Heart right ventricle (tissue), 16 donors: ENCODE measurements at places on chromosomes 12 and 14. TPM values are rescaled to one million over a fixed set of nuclear protein-coding genes. Genes with fewer than 3 reads are reported as not detected.
A peak's percentile ranks its signal among the peaks of the same experiment; 100 is the strongest.

DNA sequence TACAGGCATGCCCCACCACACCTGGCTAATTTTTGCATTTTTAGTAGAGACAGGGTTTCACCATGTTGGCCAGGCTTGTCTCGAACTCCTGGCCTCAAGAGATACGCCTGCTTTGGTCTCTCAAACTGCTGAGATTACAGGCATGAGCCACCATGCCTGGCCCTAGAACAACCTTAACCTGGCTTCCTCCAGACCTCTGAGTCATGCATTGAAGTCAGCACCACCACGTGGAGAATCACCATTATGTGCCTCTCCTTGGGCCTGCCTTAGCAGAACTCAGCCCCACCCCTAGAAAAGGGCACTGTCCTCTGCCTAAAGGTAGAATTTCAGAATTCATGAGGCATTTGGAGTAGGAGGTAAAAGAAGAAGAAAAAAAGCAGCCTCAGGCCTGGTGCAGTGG lies 49.0 kb downstream of the LIMA1 start:
- no peak for DNase-seq

DNA sequence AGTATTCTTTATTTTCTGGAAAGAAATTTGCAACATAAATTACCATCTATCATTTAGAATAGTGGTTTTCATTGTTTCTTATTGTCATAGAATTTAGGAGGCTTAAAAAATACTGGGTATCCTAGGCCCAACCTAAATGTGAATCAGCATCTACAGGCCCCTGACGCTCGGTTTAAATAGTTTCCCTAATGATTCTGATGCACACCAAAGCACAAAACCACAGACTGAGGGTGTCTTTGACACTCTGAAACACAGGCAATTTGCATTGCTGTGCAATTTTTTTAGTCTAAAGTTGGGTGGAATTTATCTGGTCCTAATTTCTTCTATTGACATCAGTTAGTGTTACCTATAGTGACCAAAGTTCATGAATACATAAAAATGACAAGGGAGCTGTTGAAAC lies 87.6 kb upstream of the SSTR1 start:
- DNase-seq = no peak

DNA sequence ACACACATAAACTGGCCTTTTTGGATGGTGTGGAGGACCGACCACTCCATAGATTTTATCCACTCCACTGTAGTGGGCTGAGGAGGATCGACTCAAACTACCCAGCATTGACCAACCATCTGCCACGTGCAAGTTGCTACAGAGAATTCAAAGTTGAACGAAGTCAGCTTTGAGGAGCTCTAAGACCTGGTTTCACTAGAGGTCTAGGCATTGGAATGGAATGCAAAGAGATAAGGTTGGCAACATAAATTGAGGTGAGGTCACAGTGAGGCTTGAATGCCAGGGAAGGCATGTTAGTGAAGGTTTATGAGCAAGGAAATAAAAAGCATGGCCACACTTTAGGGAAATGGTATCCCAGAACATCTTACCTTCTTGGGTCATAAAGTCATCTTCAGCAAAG lies 14.5 kb downstream of the VWF start:
- DNase-seq = no peak

GRCh38 chr12:89238593-89238992 lies 113.7 kb downstream of the DUSP6 start:
- peak; percentile 60 for DNase-seq

GRCh38 chr12:114684098-114684869 lies at the start of gene TBX3:
TSS of gene TBX3 (minus strand) at chr12:114684175. CDS start at chr12:114683200, 975 bp downstream.
- peak; percentile 92 for DNase-seq

- no peak for DNase-seq
Observed at GRCh38 chr12:51118706-51119105, 35.3 kb upstream of the CSRNP2 start.

DNA sequence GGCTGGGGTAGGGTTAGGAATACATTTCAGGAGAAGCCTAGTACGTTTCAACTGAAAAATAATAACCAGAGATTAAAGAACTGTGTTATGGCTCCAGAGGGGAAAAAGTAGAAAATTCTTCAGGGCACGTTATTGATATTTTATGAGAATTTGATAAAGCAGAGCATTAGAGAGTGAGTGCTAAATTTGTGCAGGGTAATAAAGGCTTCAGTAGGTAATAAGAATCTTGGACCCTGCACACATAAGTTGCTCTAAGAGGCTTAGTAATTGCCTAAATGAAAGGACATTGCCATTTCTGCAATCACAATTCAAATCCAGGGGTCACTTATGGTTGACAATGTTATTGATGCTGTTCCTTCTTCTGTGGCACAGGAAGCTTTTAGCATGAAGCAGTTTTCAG lies 439.4 kb upstream of the DCN start:
- no peak for DNase-seq

DNA sequence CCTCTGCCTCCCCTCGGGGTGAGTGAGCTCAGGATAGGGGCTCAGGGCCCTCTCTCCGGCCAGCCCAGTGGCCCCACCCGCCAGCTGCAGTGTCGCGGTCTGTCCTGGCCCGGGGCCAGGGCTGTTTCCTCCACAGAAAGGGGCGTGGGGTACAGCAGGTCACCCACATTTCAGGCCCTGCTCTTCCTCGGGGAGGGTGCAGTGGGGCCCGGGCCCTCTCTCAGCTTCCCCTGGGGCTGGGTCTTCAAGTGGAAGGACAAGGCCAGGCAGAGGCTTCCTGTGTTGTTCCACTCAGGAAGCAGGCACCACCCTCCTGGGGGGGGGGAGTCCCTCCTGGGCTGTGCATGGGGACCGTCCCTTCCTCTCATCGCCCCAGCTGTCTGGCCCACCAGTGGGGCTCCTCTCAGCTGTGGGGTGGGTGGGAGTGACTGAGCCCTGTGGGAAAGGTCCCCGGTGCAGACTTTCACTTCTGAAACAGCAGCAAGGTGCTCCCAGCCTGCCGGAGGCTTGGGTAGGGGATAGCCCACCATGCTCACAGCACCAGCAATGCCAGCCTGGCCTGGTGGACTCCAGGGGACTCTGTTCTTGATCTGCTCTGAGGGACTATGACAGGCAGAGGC lies 3.7 kb downstream of the GPR132 start:
- peak; percentile 59 for DNase-seq

DNA sequence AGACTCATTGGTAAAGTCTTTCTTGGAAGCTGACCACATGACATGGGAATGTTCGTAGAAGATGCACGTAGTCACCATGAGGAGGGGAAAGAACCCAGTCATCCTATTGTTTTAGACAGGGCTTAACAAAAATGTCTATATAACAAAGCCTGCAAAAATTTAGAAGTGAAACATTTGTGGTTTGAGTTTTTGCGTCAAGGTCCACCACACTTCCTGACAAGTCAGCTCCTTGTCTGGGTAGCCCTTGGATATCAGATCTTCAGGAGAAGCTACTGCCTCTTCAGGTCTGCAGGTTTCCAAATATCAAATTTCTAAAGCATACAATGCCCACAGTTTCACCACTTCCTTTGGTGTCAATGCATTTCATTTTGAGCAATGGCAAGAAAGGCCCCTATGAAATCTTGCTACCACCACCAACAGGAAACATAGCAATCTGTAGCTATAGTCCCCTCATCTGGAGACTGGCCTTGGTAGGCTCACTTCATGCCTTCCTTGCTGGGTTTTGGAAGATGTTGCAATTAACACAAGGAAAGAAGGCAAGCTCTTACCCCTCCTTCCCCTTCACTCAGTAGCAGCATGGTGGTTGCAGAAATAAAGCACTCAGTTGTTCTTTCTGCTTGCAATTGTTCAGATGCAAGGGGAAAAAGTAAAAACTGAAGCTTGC lies 235.2 kb downstream of the PCNX1 start:
- DNase-seq = no peak

- no peak for DNase-seq
Observed at GRCh38 chr12:22118238-22118790, 72.3 kb downstream of the CMAS start.

DNA sequence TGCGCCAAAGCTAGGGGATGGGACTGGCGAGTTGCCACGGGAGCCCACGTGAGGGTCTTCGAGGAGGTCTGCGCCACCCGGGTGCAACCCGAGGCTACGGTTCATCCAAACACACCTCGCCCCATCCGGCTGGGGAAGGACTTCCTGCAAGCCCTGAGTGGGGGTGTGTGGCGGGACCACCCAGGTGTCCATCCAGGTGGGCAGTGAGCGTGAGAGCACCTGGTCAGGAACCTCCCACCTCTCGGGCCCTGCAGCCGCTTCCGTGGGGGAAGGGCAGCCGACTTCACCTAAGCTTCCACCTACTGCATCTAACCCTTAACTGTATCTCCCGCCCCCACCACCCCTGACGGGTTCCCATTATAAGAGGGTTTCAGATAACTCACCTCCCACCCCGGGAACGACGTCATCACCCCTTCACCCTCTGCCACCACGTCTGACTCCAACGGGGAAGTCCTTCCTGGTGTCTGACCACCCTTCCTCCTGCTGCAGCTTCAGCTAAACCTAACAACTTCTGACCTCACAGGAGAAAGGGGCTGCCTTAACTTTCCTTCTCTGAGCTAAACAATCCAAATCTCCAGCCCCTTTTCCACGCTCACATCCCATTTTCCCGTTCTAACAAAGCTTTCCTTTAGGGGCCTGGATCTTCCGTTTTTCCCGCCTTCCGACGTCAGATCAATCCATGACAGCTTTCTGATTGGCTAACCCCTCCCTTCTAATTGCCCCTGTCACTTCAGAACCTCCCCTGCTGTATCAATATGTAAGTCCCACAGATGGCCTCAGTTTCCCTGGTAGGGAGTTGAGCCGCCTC lies 27.4 kb upstream of the SMUG1 start:
- DNase-seq = peak; percentile 30

DNA sequence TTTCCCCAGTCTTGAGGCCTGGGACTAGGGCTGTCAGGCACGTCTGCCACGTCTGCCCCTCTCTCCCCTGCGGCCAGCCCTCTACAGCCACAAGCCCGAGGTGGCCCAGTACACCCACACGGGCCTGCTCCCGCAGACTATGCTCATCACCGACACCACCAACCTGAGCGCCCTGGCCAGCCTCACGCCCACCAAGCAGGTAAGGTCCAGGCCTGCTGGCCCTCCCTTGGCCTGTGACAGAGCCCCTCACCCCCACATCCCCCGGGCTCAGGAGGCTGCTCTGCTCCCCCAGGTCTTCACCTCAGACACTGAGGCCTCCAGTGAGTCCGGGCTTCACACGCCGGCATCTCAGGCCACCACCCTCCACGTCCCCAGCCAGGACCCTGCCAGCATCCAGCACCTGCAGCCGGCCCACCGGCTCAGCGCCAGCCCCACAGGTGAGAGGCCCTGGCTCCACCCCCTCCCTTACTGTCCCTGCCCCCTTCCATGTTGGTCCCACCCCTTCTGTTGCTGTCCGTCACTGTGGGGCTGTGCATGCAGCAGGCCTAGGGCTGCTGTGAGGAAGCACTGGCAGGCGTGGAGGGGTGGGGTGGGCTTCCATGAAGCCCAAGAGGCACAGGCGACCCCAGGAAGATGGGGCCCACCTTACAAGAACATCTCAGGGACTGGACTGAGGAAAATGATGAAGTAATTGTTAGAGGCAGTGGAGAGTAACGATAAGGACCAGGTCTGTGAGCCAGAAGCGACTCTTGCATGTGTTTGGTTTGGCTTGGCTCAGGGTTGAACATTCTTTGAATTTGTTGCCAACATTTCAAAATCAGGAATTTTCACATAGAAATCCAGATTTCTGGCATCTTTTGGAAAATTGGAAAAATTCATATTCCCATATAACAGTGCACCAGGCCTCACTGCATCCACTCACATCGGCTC lies 16.8 kb downstream of the C12orf43 start:
- DNase-seq = no peak

- no peak for DNase-seq
Observed at GRCh38 chr12:29208060-29208459, 59.0 kb downstream of the FAR2 start.

DNA sequence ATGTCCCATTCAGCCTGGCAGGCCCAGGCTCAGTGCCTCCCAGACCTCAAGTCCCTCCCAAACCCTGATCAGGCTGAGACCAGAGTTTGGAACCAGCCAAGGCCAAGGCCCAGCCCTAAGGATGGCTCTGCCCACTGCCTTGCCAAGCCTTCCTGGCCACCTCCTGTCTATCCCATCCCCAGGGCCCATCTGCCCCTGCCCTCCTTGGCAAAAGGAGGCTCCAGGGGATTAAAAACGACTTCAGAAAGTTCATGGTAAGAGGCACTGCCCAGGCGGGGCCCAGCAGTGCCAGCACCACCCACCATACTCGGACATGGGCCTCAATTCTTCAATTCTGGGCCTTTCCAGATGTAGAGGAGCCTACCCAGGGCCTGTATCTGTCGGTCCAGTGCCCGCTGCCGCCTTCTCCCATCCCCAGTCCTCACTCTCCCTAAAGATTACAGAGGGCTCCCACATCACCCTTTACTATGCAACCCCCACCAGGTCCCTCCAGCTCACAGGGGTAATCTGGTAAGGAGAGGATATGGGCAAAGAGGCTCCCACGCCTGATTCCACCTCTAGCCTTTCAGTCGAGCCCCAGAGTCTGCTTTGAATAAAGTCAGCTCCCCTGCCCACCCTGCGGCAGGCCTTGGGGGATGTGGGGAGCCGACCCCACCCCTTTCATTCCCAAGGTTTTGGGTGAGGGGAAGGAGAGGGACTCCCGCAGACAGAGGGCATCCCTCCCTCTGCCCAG lies 932 bp downstream of the ADCY6 start:
- no peak for DNase-seq

GRCh38 chr14:106315436-106315835 lies 789.1 kb downstream of the TMEM121 start:
- DNase-seq = no peak

- peak; percentile 77 for DNase-seq
Observed at GRCh38 chr12:6554168-6555017, 1.4 kb downstream of the IFFO1 start.

DNA sequence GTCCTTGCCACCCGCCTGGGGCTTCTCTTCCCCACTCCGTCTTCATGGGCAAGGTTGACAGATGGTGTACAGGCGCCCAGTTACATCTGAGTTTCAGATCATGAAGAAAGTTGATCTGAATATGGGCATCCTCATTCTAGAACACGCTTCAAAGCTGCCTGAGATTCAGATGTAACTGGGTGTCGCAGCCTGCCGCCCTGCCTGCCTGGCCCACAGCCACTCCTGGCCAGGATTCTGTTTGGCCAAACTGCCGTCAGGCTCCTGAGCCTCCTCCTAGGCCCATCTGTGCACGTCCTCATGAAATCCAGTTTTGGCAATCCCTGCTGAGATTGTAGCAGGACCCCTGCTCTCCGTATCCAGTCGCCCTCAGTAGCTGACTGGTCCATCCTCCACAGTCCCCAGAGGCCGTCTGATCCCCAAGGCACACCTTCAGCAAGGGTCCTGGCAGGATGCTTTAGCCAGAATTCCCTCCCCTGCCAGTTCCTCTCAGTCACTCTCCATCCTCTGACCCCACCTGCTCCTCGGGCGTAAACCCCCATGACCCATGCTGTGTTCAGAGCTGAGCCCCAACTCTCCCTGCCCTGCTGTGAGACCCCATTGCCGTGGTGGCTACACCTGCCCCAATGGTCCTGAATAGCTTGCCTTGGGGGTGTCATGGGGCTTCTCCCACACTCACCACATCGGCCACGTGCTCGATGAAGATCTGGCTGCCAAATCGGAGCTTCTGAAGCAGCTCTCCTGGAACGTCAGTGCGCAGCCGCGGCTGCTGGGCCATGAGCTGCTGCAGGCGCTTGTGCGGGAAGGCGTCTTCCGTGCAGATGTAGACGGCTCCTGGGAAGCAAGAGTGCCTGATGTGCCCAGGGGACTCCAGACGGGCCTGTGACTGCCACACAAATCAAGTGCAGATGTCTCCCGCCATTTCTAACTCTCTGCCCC lies 12.5 kb downstream of the XRCC3 start:
- DNase-seq = no peak

- DNase-seq = no peak
Observed at GRCh38 chr12:96445691-96446583, 43.4 kb upstream of the CFAP54 start.

The SOS2 gene
- 27.4 TPM for total RNA-seq

The COCH gene
- 0.45 TPM for total RNA-seq

The ESR2 gene
- 0.57 TPM for total RNA-seq

The PRB2 gene
- not detected for total RNA-seq

The FUT8 gene
- 16.1 TPM for total RNA-seq

The SMAGP gene
- total RNA-seq = 3.2 TPM

The MYBPC1 gene
- total RNA-seq = 0.93 TPM

The SLC38A4 gene
- total RNA-seq = 0.82 TPM
